ENCODE measurements at places on chromosomes 12 and 14.

DNA sequence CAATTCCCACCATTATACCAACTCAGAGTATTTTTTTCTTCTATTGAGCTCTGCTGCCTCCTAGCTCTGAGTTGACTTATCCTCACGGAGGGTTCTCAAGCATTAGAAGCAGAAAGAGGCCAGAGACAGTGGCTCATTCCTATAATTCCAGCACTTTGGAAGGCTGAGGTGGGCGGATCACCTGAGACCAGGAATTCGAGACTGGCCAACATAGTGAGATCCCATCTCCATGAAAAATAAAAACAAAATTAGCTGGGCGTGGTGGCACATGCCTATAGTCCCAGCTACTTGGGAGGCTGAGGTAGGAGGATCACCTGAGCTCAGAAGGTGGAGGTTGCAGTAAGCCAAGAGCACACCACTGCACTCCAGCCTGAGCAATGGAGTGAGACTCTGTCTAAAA lies 21.0 kb downstream of the HPD start:
- DNase-seq = no peak

DNA sequence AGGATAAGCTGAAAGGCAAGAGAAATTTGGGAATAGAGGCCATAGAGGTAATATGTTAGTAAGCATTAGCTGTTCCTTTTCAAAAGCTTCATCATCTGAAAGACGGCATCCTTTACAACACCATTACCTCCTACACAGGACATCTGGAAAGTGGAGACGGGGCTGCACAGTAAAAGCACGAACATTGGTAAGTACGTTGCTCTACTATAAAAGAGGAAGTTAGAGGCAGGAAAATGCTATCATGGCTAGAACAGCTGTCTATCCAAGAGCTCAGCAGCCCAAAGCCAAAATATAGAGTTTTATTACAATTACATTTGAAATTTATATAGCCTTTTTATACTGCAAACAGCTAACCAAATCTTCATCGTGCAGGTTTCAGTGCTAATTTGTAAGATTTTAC lies 172.3 kb upstream of the GRIP1 start:
- no peak for DNase-seq

DNA sequence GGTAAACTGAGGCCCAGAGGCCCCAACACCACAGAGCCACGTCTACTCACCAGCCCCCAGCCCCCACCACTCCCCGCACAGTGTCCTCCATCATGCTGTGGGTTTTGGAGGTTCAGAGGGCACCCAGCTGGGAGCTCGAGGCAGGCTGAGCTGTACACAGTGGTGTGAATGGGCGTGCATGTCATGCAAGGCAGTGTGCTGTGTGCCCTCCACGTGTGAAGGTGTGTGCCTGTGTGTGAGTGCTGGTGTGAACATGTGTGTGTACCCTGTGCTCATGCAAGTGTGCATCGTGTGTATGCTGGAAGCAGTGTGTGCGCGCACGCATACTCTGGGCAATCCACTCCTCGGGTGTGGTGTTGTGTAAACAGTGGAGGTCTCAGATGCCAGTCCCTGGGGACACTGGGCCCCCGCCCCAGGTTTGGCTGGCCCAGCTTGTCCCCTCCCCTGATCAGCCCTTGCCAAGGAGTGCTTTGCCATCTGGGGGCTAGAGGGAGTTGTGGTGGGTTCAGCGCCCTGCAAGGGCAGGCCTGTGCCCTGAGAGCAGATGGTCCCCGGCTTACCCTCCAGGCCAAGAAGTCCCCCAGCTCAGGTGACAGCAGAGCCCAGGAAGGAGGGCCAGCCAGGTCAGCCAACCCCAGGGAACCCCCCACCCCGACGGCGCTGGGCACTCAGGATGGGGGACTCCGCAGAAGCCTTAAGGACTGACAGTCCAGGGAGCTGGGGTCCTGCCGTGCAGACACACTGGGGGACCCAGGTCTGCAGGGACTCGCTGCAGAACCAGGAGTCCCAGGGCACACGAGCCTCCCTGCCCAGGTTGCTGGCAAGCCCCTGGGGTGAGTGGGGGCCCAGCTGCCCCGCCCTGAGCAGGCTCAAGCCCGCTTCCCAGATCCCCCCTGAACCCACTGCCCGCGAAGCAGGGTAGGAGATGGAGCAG lies 23.8 kb upstream of the GPR132 start:
- DNase-seq = no peak

DNA sequence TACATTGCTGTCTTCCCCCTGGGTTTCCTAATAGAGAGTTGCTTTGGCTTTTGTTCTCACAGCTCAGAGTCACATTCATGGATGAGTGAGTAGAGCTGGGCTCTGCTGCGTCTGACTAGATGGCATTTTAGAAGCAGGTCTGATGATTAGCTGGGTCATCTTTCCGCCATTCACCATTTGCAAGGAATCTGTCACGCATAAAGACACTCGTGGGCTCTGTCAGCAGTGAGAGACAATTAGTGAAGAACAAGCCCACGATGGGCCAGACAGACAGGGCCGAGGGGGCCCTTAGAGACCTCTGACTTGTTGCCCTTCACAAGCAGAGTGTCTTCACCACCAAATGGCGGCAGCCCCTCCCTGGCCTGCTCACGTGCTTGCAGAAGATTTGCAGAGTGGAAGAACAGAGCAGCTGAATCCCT lies 175.0 kb downstream of the CRADD start:
- no peak for DNase-seq

DNA sequence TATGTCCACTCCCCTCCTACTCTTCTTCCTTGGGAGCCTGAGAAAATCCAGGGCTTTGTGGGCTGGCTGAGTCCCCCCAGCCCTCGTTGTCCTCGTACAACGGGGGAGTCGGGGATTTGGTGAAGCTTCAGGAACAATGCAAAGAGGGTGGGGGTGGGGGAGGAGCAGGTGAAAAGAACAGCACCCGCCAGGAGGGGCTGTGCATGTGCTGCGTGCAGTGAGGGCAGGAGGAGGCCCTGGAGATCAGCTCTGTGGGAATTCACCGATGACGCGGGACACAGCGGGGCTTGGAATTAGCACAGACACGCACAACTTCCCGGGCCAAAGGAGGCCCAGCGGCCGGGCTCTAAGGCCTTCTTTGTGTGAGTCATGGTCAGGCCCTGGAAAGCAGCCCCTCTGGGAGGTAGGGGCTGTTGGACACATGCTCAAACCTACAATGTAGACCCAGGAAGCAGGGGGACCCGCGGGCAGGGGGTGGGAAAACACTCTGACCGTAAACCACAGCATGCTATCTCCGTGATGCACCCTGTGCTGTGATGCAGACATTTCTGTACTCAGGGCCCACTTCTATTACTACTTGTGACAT lies 32.8 kb downstream of the RBM19 start:
- peak; percentile 30 for DNase-seq

- DNase-seq = no peak
Measured at GRCh38 chr14:89029961-89030694, 205.7 kb downstream of the TTC8 start.

GRCh38 chr12:42539696-42540095 lies 49.9 kb downstream of the PRICKLE1 start:
- DNase-seq = no peak

GRCh38 chr14:22982477-22983245 lies at the start of gene AJUBA:
Gene AJUBA, minus strand, starts transcription at chr14:22982551. Its CDS starts 285 bp downstream, at chr14:22982266.
- peak; percentile 81 for DNase-seq

DNA sequence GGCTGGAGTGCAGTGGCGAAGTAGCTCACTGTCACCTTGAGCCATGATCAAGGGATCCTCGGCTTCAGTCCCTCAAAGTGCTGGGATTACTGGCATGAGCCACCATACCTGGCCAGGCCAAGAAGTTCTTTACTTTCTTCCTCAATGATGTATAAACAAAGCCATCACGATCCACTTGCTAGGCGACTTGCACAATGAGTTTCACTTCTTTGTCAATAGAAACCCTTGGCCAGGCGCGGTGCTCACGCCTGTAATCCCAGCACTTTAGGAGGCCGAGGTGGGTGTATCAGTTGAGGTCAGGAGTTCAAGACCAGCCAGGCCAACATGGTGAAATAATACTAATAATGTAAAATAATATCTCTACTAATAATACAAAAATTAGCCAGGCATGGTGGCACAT lies 14.4 kb upstream of the SPSB2 start:
- no peak for DNase-seq

DNA sequence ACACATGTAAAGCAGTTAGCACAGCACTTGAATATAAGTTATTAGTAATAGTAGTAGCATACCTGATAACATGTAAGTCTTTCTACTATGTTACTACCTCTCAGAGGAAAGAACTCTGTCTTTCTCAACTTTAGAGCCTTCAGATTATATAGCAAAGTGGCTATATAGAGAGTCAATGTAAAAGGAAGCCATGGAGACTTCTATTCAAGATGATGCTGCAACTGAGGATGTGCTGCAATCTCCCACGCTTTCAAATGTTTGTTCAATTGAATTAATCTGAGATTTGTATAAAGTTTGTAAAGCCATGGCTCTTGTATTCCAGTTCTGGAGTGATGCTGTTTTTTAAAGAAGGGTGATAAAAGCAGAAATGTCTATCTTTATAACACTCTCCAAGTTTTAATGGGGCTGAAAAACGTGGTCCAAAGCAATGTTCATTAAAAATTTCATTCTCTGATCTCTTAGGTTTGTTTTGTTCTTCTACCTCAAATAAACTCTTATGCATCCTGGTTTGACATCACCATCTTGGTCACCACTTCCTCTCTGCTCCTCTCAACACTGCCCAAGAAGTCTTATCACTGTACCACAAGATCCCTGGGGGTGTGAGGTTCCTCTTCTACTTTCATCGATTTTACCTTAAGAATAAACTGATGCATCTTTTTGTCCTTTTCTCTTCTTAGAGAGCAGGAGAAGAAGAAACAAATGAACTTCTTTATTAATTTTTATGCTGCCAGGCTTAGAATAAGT lies 40.6 kb downstream of the C12orf42 start:
- DNase-seq = no peak

DNA sequence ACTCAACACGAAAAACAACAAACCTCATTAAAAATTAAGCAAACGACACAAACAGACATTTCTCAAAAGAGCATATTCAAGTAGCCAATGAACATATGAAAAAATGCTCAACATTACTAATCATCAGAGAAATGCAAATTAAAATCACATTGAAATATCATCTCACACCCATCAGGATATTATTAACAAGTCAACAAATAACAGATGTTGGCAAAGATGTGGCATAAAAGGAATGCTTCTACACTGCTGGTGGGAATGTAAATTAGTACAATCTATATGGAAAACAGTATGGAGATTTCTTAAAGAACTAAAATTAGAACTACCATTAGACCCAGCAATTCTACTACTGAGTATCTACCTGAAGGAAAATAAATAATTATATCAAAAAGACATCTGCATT lies 182.2 kb downstream of the KITLG start:
- DNase-seq = no peak

GRCh38 chr12:6899427-6899826 lies 5.2 kb upstream of the LRRC23 start:
- no peak for DNase-seq

DNA sequence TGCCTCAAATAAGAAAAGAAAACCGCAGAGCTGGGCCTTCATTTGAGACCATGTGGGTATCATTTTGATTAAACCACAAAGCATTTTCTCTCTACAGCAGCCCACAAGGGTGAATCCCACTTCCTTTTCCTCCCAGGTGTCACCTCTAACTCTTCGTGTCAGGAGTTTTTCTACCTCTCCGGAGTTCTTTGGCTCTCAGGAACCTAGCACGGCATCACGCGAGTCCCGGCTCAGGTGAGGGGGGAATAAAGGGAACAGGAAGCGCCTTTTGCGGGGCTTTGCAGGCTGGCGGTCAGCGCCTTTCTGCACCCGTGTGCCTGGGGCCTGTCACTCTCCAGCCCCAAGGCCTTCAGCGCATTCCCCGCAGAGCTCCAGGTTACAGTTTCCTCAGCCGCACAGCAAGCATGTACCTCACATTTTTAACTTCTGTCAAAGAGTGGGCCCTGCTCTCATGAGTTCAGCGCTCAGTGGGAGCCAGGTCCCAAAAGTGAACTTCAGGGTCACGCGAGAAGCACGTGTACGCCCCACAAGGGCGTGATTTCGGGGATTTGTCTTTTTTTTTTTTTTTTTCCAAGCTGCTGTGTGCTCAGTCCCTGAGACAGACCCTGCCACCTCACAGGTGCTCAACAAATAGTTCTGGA lies 740 bp upstream of the PRPF40B start:
- DNase-seq = no peak

- DNase-seq = no peak
Measured at GRCh38 chr12:10130042-10130441, at the start of gene CLEC7A. Gene CLEC7A, minus strand, starts transcription at chr12:10130199. Its CDS starts 117 bp downstream, at chr12:10130082.

- no peak for DNase-seq
Measured at GRCh38 chr12:52341066-52341580, 19.9 kb upstream of the KRT83 start.

GRCh38 chr14:55724736-55725135 lies 144.7 kb downstream of the KTN1 start:
- DNase-seq = no peak

GRCh38 chr14:69877492-69877891 lies 1.7 kb upstream of the SMOC1 start:
- no peak for DNase-seq

GRCh38 chr12:111440631-111441030 lies 34.9 kb downstream of the SH2B3 start:
- no peak for DNase-seq

DNA sequence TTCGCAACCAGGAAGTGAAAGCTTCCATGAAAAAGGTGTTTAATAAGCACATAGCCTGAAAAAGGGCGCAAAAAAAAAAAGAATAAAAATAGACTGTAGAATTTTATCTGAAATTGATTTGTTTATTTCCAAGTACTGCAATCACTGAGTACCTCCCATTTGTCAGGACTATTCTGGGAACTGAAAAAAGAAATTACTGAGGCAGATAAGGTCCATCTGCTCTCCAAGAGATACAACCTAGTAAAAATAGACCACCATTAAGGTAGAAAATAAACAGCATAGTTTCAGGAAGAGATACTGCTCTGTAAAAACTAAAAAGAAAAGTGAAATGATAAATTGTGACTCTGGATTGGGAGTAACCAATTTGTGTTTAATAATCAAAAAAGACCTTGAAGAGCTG lies 24.7 kb downstream of the OR4N2 start:
- no peak for DNase-seq

GRCh38 chr14:71713016-71713415 lies 219.2 kb upstream of the RGS6 start:
- no peak for DNase-seq

GRCh38 chr12:59164226-59164625 lies 243.9 kb upstream of the LRIG3 start:
- DNase-seq = no peak

GRCh38 chr12:76024942-76025600 lies 6.5 kb downstream of the PHLDA1 start:
- DNase-seq = peak; percentile 71

GRCh38 chr12:8078398-8078797 lies 3.7 kb upstream of the NECAP1 start:
- no peak for DNase-seq

DNA sequence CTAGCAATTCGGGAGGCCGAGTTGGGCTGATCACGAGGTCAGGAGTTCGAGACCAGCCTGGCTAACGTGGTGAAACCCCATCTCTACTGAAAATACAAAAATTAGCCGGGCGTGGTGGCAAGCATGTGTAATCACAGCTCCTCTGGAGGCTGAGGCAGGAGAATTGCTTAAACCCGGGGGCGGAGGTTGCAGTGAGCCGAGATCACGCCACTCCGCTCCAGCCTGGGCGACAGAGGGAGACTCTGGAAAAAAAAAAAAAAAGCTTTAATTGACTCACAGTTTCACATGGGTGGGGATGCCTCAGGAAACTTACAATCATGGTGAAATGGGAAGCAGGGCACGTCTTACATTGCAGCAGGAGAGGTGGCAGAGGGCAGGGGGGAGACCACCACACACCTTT lies 30.6 kb upstream of the SLC2A3 start:
- no peak for DNase-seq

GRCh38 chr12:16307856-16308475 lies 30.5 kb upstream of the SLC15A5 start:
- DNase-seq = no peak

Measured in GM04503 (cell line).